ENCODE measurements at places on chromosomes 11 and 22.

- DNase-seq: no peak
These were observed 10.8 kb downstream of the PRR5L start for GRCh38 chr11:36306888-36307287.

GRCh38 chr11:76361374-76361773 lies 19.6 kb downstream of the THAP12 start:
- no peak for DNase-seq

GRCh38 chr22:44972363-44973083 lies 37.3 kb downstream of the PHF21B start:
- no peak for DNase-seq

DNA sequence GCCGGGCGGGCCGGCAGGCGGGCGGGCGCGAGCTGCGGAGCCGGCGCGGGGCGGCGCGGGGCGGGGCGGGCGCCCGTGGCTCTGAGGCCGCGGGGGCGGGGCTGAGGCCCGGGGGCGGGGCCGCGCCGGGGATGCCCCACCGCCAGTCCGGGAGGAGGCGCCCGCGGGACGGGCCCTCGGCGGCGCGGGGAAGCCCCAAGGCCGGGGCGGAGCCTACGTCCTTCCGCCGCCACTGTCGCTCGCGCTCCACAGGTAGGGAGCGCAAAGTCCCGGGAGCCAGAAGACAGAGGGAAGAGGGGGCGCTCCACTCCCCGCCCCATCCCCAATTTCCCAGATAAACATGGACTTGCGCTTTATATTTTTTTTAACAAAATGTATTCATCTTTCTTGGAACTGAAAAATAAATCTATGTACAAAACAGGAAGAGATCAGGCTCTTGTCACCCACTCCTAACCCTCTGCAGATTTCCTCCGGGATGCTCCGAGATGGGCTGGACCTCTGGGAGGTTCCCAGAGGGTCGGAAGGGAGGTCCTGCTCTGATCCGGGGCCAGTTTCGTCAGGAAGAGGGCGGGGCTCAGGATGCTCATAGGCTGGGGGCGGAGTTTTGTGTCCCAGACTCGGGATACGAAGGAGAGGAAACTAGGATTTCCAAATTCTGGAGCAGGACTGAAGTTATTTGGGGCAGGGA lies at the start of gene MAP4K2:
Gene MAP4K2 (minus strand): TSS at position 57 of the 688 bp plus-strand sequence. CDS start 65 bp downstream, outside the sequence.
- peak; percentile 84 for DNase-seq

GRCh38 chr11:124167826-124168231 lies 15.3 kb upstream of the OR10D3 start:
- peak; percentile 93 for DNase-seq

DNA sequence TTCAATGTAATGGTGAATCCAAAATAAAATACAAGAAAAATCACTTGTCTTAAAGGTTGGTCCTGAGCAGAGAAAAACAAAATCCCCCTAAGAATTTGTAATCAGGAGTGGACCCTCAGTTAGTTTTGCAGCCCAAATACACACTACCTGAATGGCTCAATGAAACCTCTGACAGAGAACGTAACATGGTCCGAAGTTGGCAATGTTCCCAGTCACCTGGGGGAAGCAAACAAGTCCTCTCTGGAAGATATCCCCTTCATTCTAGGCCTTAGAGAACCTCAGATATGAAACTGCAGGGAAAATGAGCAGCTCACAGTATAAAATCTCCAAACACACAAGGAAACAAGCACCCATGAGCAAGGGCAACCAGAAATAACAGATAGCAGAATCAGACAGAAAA lies 58.2 kb downstream of the MORC2 start:
- DNase-seq: peak; percentile 3

- DNase-seq: no peak
These were observed 36.3 kb downstream of the MMP7 start for GRCh38 chr11:102494216-102494615.

DNA sequence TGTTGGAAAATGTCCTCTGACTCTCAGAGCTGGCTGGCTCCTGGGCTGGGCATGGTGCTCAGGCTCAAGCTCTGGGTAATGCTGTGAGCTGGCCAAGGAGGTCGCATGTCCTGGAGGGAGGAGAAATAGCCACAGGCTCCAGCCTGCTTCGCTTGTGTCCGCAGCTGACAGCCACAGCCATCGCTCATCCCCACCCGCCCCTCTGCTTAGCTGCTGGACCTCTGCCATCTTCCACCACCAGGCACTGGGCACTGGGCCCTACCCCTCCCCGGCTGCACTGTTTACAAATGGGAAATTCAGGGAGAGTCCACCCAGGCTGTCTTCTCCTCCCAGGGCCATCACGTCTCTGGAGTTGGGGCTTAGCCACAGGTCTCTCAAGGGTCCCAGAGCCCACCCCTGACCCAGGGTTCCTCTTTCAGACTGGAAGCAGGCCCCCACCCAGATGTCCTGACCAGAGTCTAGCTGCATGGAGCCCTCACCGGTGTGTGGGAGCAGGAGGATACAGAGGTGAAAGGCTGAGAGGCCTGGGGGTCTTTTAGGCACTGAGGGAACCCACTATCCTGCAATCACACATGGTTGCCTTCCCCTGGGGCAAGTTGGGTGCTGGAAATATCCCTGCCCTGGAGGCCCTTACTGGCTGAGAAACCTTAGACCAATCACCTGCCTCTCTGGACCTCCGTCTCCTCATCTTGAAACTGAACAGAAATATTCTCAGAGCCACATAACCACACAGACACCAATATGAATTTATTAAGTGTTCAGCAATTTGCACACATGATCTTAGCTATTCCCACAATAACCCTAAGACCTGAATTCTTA lies 62.7 kb downstream of the CD82 start:
- peak; percentile 66 for DNase-seq

DNA sequence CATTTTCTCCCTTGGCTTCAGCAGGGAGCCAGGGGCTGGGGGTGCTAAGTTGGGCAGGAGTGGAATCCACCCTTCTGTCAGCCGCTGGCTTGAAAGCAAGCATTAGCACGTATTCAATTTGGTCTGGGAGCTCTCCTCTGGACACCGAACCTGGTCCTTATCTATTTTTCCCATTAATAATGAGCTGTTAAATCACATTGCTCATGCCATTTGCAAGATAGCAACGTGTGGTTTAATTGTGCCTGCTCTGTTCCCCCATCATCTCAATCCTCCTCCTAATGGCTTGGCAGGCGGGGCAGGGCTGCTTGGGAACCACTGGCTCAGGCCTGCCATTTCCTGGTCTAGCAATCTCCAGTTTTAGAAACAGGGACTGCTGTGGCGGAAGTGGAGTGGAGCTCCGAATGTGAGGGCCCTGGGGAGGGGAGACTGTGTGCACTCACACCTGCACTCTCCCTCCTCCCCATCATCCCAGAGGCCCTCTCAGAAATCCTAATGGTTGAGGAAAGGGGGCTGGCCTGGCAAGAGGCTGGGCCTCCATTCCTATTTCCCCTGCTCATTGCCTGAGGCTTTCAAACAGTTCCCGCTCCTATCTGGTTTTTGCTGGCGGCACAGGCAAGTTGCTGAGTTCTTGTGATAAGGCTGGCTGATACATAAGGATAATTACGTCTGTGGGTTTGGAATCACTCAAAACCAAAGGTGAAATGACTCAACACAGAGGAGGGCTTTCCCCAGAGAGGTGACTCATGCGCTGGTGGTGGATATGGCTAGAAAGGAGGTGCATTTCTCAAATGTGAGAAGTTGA lies 201.2 kb upstream of the E2F8 start:
- no peak for DNase-seq

- no peak for DNase-seq
These were observed 45.0 kb downstream of the LARGE2 start for GRCh38 chr11:45967506-45967905.

DNA sequence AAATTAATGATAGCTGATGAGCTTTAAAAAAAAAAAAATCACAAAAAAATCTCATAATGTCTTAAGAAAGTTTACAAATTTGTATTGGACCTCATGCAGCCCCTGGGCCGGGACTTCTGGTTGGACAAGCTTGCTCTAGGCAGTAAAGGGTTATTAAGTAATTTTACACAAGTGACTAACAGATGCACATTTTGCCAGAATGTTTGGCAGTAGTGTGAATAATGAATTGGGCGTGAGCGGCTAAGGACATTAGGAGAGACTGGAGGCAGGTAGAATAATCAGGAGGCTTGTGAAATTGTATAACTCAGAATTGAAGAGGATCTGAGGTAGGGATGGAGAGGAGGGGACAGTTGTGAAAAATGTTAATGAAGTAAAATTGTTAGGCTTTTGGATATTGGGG lies 77.4 kb downstream of the HIPK3 start:
- DNase-seq: no peak

DNA sequence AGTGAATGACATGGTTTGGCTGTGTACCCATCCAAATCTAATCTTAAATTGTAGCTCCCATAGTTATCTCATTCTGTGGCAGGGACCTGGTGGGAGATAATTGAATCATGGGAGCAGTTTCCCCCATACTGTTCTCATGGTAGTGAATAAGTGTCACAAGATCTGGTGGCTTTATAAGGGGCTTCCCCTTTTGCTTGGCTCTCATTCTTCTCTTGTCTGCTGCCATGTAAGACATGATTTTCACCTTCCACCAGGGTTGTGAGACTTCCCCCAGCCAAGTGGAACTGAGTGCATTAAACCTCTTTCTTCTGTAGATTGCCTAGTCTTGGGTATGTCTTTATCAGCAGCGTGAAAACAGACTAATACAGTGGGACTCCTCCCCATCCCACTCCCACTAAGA lies 11.1 kb downstream of the OR5A2 start:
- DNase-seq: no peak

All from NCI-H774 (cell line).